ENCODE measurements at places on chromosomes 1 and 21.

DNA sequence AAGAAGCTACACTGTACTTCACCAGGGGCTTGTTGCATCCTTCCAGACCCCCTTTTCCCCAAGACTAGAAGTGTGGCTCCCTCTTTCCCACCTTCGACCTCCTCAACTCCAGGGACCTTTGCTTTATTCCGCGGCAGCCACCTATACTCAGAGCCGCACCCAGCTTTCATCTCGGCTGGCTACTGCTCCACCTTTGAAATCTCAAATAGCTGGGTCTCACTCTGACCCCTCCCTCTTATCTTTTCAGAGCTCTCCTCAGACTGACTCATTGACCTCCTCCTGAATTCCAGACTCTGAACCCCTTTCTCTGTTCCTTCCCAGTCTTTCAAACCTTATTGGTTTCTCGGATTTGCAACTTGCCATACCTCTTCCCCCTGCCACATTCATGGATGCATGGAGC is 144.7 kb upstream of the JUN start:
- no peak for DNase-seq

- DNase-seq = no peak
Measured at GRCh38 chr1:24987875-24988557, 57.9 kb upstream of the RUNX3 start.

- DNase-seq = no peak
Measured at GRCh38 chr1:177912991-177913390, 56.9 kb downstream of the SEC16B start.

- no peak for DNase-seq
Measured at GRCh38 chr1:55819011-55819410, 603.8 kb upstream of the USP24 start.

Data from CD4-positive, alpha-beta memory T cell (primary cell).